ENCODE measurements at places on chromosomes 1 and 21. TPM values are rescaled to one million over a fixed set of nuclear protein-coding genes. Genes with fewer than 3 reads are reported as not detected.

DNA sequence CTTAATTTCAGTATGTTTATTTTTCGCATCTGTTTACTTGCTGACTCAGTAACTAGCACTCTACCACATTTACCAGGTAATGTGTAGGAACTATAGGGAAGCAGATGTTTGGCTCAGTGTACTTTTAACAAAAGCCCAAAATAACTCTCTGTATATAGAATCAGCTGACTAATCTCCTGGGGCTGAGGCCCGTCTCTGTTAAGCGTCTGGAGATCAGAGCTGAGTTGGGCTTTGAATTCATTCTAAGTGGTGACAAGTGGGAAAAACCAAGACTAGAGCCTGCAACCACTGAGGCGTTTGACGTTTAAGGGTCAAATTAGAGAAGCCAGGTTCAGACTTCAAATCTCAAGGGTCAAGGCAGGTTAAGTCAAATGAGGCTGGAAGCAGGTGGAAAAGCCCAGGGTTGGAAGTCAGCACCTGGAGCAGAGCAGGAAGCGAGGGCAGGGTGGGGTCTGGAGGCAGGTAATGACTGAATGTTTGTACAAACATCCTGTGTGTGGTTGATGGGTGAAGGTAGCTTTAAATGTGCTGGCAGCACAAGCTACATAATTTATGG lies 56.8 kb upstream of the LYST start:
- no peak for DNase-seq

DNA sequence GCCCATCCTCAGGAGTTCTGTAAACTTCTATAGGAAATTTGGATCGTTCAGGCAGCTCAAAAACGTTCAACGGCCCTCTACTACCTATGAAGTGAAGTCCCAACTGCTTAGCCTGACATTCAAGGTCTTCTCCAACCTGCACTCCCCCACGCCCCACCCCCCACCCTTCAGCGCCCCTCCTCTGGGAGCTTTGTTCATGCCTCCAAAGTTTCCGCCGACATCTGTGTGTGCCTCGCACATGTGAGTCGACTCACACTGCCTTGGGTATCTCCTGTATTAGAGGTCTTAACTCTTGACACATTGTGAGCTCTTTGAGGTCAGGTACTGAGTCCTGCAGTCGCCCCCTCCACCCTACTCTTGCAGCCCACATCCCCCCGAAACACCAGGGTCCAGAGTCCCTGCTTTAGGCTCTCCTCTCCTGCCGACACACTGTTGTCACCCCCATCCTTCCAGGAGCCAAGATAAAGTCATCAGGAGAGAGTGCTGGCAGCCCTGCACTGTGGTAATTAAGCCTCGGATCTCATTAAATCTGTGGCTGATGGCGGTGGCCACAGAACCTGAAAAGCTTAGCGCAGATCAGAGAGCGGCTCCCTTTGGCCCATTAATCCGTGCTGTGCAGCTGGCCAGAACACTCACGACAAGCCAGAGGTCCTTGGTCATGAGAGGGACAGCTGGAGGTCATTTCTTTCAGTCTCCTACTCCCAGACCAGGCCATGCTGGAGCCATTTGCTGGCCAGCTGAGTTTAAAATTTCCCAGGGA lies 1.4 kb upstream of the PAFAH2 start:
- DNase-seq = no peak

GRCh38 chr1:225940385-225941151 lies 452 bp downstream of the LEFTY2 start:
- no peak for DNase-seq

- peak; percentile 32 for DNase-seq
Observed at GRCh38 chr1:232880354-232880753, 70.1 kb upstream of the NTPCR start.

DNA sequence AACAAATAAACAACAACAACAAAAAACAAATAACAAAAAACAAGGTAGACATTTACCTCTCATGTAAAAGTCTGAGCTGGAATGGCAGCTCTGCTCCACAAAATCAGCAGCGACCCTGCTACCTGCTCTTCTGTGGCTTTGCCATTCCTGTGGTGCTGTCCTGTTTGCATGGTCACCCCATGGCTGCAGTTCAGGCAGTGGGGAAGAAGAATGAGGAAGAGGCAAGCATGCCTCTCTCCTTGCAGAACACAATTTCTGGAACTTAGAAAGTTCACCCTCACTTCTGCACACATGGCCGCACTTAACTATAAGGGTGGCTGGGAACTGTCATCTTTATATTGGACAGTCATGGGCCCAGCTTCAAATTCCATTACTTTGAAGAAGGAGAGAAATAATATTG lies 84.8 kb upstream of the GNG12 start:
- DNase-seq = no peak

DNA sequence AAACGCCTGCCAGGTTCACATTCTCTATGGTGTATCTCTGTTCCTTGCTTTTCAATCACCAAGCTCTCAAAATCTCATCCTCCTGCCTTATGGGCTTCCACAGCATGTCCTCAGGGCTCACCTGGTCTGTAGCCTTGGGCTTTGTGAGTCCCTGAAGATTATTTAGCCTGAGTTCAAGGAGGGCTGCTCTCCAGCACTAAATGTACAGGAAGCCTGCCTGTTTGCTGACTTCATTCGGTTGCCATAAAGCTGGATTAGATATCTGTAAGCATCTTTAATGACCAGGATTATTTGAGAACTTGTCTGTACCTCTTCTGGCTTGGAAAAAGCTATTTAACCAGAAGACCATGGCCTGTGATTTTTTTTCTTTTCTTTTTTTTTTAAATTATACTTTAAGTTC lies 6.9 kb upstream of the REG4 start:
- no peak for DNase-seq

DNA sequence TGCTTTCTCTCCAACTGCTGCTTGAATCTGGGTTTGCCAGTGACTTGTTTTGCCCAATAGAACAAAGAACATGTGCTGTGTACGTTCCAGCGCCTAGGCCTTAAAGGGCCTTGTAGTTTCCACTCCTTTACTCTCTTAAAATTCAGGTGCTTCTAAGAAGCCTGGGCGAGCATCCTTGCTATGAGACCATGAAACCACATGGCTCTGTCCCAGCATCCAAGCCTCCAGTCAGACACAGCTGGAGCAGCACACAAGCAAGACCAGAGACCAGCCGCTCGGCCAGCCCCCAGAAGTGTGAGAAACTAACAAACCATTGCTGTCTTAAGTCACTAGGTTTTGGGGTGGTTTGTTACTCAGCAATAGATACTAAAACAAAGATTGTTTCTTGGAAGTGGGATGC lies 15.1 kb downstream of the PLEKHO1 start:
- no peak for DNase-seq

- DNase-seq = no peak
Observed at GRCh38 chr1:17565461-17566252, 26.2 kb downstream of the ARHGEF10L start.

GRCh38 chr21:45324489-45325205 lies 37.0 kb upstream of the POFUT2 start:
- DNase-seq = no peak

DNA sequence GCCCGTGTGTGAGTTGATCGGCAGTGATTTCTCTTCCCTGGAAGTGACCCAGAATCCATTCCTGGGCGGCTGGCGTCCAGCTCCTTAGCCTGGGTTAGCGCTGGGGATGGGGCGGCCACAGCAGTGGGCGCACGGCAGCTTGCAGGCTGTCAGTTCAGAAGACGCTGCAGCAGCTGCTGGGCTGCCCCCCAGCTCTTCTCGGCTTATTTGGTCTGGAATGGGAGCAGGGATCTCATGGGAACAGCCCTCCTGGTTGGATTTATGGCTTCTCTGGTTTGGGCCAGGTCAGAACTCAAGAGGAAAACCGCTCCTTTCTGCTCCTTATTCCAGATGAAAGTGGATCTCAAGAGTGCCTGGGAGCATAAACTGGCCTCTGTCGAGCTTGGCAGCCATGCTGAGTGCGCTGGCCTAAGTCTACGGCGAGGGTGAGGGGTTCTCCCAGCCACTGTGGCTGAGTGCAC lies 148.2 kb downstream of the PRDM16 start:
- DNase-seq = no peak

DNA sequence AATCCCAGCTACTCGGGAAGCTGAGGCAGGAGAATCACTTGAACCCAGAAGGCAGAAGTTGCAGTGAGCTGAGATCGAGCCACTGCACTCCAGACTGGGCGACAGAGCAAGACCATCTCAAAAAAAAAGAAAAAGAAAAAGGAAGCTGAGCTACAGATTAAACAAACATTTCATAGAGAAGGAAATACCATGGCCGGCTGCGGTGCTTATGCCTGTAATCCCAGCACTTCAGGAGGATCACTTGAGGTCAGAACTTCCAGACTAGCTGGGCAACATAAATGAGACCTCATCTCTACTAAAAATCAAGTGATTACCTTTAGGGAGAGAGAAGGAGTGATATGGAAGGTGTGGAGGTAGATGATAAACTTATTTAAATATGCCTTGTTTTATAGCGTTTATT lies 14.0 kb upstream of the CFAP126 start:
- DNase-seq = no peak

GRCh38 chr1:183845681-183846080 lies 40.8 kb downstream of the RGL1 start:
- DNase-seq = no peak

- no peak for DNase-seq
Observed at GRCh38 chr1:82018319-82018718, 217.6 kb downstream of the ADGRL2 start.

- DNase-seq = no peak
Observed at GRCh38 chr1:64980745-64981600, 14.6 kb upstream of the JAK1 start.

GRCh38 chr1:154207262-154207661 lies 1.1 kb upstream of the CFAP141 start:
- no peak for DNase-seq

GRCh38 chr1:33092438-33092837 lies 11.5 kb downstream of the AZIN2 start:
- no peak for DNase-seq

GRCh38 chr1:219518168-219518906 lies 94.6 kb downstream of the ZC3H11B start:
- DNase-seq = no peak

C1QA gene
- 290 TPM for total RNA-seq

LAPTM5 gene
- 176 TPM for total RNA-seq

CLCA2 gene
- 0.22 TPM for total RNA-seq

ATP1B1 gene
- 51.4 TPM for total RNA-seq

TLR5 gene
- total RNA-seq = 3.5 TPM

MIXL1 gene
- not detected for total RNA-seq

FCRL6 gene
- 1.1 TPM for total RNA-seq

PPFIA4 gene
- 0.28 TPM for total RNA-seq

OVAAL gene
- total RNA-seq = 0.14 TPM

HTR1D gene
- total RNA-seq = not detected

HMGCL gene
- 79.2 TPM for total RNA-seq

STYXL2 gene
- total RNA-seq = 0.12 TPM

Measured in adrenal gland (tissue), 19 donors.